ENCODE measurements at places on chromosomes 12 and 14.
A peak's percentile ranks its signal among the peaks of the same experiment; 100 is the strongest.

DNA sequence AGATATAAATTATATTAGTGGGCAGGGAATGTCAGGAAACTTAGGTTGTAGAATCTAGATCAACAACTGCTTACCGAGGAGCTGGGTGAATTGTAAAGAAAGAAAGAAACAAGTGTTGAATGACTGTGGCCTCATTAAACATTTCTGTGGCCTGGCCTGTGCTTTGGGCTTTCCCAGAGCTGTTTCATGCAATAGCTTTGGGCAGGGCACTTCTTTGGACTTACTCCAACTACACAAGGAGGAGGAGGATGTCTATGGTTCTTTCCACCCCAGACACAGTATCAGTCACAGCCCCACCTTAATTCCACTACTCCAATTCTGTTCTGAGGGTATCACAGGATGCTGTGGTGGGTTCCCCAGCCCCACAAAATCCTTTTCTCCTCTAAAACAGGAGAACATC lies 38.0 kb downstream of the DPF3 start:
- no peak for DNase-seq

- DNase-seq = no peak
Measured at GRCh38 chr12:32089586-32089985, 17.1 kb upstream of the BICD1 start.

- no peak for DNase-seq
Measured at GRCh38 chr12:107612508-107612907, 73.1 kb upstream of the PWP1 start.

- no peak for DNase-seq
Measured at GRCh38 chr14:92774572-92774971, 19.5 kb upstream of the GOLGA5 start.

- DNase-seq = no peak
Measured at GRCh38 chr12:33639975-33640374, 200.4 kb upstream of the SYT10 start.

- no peak for DNase-seq
Measured at GRCh38 chr14:100295376-100296105, 10.7 kb downstream of the SLC25A29 start.

- no peak for DNase-seq
Measured at GRCh38 chr14:38512236-38512635, 256.3 kb upstream of the CLEC14A start.

DNA sequence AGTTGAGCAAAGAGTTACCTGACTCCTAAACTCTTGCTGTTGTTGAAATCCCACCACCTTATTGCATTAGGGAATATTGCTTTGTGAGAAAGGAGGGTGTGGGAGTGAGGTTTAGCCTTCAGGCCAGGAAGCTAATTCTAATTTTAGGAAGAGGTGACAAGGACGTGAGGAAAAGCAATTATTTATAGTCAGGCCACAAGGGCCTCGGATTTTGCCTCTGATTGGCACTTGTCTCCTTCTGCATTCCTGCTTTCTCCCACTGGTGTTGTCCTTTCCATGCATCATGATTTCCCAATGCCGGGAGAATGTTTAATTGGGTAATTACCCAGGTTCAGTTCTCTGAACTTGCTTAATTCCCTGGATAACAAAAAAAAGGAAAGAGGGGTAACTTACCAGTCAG lies 37.9 kb upstream of the SLC38A2 start:
- DNase-seq = no peak

GRCh38 chr12:78398750-78399149 lies 465.8 kb upstream of the SYT1 start:
- DNase-seq = no peak

DNA sequence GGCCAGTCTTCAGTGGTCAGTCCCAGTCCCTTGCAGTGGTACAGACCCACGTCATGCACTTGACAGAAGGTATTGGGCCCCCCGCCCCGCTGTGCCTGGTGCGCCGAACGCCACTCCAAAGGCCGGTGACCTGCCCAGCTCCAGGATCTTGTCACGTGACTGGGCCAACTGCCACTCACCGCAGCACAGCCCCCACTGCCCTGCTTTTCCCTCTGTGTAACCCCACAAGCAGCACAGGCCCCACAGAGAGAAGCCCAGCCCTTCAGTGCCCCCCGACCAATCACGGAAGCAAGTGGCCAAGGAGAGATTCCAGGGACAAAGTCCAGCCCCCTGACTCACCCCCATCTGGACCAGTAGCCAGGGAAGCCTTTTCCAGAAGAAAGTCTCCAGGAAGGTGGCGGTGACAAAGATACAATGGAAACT lies 498 bp downstream of the GPR132 start:
- DNase-seq = no peak

DNA sequence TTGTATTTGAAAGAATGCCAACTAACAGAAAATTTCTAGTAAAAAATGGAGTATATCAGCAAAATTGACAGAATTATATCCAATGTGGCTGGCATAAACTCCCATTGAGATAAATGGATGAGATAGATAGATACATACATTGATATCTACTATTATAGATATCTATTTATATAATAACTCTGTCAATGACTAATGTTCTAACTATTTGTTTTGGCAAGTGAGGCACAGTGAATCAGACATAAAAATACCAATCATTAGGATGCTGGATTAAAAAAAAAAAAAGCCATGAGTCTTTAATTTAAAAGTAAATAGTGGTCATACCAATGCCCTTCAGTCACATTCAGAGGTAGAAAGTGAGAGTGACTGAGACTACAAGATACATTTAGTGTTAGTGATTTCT lies 33.7 kb upstream of the GLIPR1 start:
- DNase-seq = no peak

GRCh38 chr14:89920056-89920455 lies 34.5 kb downstream of the EFCAB11 start:
- no peak for DNase-seq

DNA sequence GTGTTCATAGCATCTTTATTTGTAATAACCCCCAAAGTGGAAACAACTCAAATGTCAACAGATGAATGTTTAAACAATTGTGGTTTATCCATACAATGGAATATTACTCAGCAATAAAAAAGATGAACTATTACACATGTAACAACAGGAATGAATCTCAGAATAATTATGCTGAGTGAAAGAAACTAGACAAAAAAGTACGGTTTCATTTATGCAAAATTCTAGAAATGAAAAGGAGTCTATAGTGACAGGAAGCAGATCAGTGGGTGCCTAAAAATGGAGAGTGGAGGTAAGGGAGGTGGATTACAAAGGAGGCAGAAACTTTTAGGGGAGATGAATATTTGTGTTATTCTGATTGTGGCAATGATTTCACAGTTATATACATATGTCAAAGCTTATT lies 4.8 kb downstream of the PRKCH start:
- DNase-seq = no peak

GRCh38 chr12:128408669-128409068 lies 141.7 kb downstream of the TMEM132C start:
- no peak for DNase-seq

DNA sequence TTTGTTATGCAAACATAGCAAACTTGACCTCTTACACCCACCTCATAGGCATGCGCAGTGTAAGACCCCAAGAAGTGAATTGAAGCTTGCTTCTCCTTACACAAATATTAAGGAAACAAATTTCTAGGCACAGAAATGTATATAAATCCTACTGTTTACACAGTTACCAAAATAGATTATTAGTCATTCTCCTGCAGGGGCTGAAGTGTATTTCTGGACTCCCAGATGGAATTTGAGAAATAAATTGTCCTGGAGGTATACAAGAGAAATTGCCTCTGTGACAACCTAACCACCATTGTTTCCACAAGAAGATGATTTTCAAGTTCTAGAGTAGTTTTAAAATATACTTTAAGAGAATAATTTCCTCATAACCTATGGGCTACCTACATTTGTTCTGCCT lies 656.0 kb upstream of the MDGA2 start:
- no peak for DNase-seq

- DNase-seq = no peak
Measured at GRCh38 chr14:79037593-79037992, 867.4 kb downstream of the NRXN3 start.

DNA sequence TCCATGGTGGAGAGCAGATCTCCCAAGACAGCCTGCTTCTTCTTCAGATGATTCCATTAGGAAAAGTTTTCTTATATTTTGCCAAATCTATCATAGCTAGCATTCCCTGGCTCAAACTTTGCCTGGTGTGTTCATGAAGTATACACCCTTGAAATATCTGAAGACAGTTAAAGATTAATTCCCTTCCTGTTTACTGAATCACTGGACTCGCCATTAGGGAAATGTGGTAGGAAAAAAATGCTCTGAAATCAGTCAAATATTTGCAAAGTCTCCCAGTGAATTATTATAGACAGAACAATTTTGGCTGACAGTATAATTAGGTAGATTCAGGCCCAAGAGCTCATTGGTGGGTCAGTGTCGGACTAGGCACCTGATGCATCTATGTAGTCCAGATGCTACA lies 86.5 kb downstream of the PDZRN4 start:
- DNase-seq = no peak

DNA sequence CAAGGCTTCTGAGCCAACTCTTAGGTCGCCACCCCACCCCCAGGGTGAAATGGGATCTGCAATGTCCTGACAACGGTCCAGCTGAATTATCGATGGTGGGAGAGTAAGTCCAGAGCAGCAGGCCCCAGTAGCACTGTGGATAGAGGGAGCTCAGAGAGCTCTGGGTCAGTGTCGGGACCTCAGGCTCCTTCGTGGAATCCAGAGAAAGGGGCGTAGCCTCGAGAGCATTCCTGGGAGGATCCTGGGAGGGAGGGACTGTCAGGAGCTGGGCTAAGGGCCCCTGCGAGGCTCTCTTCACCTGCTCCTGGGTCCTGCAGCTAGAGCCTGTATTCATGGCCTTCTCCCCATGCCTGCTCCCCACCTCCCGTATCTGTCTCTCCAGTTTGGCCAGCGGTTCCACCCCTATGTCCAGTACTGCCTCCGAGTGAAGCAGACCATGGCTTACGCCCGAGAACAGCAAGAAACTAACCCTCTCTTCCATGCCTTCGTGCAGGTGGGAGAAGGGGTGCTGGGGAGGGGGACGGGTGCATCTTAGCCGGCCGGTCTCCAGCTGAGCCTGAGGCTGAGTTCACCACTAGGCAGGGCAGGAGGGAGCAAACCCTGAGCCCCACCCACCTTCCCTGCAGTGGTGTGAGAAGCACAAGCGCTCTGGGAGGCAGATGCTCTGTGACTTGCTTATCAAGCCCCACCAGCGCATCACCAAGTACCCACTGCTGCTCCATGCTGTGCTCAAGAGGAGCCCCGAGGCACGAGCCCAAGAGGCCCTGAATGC lies 6.6 kb downstream of the PLEKHG6 start:
- no peak for DNase-seq

DNA sequence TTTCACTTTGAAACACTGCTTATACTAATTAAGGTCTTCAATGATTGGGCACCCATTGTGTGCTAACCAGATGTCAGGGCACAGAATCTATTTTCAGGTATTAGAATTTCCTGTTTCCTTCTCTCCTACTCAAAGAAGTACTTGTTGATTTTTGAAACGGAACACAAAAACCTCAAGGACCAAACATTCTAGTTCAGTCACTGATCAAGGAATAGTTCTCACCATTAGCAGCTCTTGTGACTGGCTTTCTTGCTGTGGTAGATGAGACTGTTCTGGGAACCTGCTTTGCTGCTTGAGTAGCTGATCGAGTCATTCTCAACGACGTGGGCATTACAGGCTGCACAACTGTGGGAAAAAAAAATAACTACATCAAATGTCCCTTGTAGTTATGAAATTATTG lies 11.0 kb downstream of the DLGAP5 start:
- no peak for DNase-seq

GRCh38 chr12:52063082-52063924 lies 6.5 kb upstream of the ATG101 start:
- DNase-seq = no peak

DNA sequence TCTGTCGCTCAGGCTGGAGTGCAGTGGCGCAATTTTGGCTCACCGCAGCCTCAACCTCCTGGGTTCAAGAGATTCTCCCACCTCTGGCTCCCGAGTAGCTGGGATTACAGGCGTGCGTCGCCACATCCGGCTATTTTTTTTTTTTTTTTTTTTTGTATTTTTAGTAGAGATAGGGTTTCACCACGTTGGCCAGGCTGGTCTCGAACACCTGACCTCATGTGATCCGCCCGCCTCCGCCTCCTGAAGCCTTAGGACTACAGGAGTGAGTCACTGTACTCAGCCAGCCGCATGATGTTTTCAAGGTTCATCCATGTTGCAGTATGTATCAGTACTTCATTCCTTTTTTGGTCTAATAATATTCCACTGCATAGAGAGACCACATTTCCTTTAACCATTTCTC lies 2.4 kb upstream of the RNF34 start:
- DNase-seq = no peak

- no peak for DNase-seq
Measured at GRCh38 chr12:52224151-52224550, 8.9 kb upstream of the KRT7 start.

GRCh38 chr12:99004799-99005466 lies 359.8 kb downstream of the APAF1 start:
- DNase-seq = no peak

- DNase-seq = no peak
Measured at GRCh38 chr12:130476451-130477135, 138.9 kb downstream of the PIWIL1 start.

GRCh38 chr14:94115631-94116030 lies 5.1 kb downstream of the IFI27 start:
- DNase-seq = no peak

DNA sequence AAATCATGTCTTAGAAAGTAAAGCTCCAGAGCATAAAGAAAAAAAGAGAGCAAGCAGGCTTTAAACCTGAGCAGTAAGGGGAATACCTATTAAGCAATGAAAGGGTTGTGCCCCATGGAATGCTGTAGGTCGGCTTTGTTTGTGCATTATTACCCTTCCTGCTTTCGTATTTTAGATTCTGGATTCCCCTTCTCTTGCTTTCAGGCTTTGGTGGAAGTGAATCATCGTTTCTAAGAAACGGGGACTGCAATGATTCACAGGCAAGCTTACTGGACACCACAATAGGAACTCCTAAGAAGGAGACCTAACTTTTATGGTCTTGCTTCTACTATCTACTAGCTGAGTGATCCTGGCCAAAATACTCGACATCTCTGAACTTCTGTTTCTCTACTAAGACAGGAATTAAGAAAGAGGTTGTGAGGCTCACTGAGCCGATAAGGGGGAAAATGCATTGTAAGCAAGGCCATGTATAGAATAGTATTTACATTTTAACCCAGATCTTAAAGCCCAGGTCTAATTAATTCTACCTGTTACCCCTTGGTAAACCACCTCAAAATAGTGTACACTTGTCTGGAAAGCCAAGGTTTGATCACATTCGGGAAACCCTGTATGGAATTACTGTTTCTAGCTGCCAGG lies 1.2 kb upstream of the BMAL2 start:
- DNase-seq = peak; percentile 11

- DNase-seq = no peak
Measured at GRCh38 chr12:69388371-69388770, 28.8 kb downstream of the YEATS4 start.

DNA sequence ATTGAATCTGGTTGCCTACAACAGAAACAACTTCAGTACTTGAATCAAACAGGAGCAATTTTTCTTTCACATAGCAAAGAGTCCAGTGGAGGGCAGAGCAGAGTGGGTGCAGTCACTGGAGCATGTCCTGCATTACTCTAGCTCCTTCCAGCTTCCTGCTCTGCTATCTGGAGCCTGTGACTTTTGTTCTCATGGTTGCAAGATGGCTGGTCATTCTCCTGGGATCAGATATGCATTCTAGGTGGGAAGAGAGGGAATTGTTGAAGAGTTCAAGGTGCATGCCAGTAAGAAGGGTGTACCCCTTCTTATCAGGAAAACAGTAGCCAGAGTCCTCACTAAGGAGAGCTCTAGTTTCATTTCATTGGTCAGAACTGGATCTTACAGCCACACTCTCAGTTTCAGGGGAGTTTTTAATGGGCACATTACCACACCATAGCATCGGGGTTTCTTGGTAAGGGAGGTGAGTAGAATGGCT lies 8.0 kb downstream of the IFT43 start:
- DNase-seq = no peak

GRCh38 chr12:25119020-25119419 lies 75.9 kb downstream of the DNAI7 start:
- DNase-seq = no peak
